ENCODE measurements at places on chromosomes 5 and 9. TPM values are rescaled to one million over a fixed set of nuclear protein-coding genes. Genes with fewer than 3 reads are reported as not detected.

- peak overlapping the region; percentile 77 for H3K27ac ChIP-seq
- H3K4me1 ChIP-seq = peaks cover 10% of the 10 kb centered on the region
- DNase-seq = no peak
- H3K4me3 ChIP-seq = no peak overlapping the region
- H3K27me3 ChIP-seq = no peaks in the 10 kb centered on the region
- H3K36me3 ChIP-seq = peaks cover 4% of the 10 kb centered on the region
These were observed 25.1 kb downstream of the EXD3 start for GRCh38 chr9:137397675-137398423.

DNA sequence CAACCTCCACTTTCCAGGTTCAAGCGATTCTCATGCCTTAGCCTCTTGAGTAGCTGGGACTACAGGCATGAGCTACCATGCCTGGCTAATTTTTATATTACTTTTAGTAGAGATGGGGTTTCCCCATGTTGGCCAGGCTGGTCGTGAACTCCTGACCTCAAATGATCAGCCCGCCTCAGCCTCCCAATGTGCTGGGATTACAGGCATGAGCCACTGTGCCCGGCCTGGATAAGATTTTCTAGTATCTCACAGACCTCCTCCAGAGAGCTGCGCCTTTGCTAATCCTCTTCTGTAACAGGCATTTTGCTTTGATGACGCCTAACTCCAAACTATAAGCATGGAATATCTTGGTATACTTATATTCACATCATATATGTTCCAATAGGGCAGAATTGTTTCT, 99.4 kb downstream of the FSTL4 start:
- H3K4me1 ChIP-seq = peaks cover 6% of the 10 kb centered on the region
- peaks cover 28% of the 10 kb centered on the region for H3K27me3 ChIP-seq
- H3K27ac ChIP-seq = no peak overlapping the region
- peaks cover 5% of the 10 kb centered on the region for H3K36me3 ChIP-seq
- no peak overlapping the region for H3K4me3 ChIP-seq
- no peak for DNase-seq

The NRARP gene
- total RNA-seq = 0.91 TPM

GRCh38 chr5:167899490-167900070, 391.9 kb upstream of the WWC1 start:
- DNase-seq = no peak
- H3K36me3 ChIP-seq = no peaks in the 10 kb centered on the region
- H3K27me3 ChIP-seq = peaks cover 1% of the 10 kb centered on the region
- no peak overlapping the region for H3K27ac ChIP-seq

DNA sequence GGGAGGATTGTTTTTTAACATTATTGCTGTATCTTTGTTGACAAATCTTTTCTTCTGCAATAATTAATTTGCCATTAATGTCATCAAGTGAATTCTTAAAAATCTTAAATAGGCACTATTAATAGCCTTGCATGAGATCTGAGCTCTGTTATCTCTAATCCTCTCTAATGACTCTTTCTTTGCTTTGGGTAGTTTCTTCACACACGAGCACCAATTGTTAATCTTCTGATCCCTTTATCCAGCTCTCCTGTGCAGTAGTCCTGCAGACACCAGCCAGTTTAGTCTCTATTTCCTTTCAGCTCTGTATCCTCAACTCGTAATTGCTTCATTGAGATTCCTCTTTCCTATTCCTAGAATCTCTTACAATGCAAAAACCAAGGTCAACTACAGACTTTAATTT, 8.1 kb downstream of the SPINK14 start:
- no peak for DNase-seq
- H3K27me3 ChIP-seq = peaks cover 35% of the 10 kb centered on the region
- no peak overlapping the region for H3K4me3 ChIP-seq
- no peak overlapping the region for H3K27ac ChIP-seq
- no peaks in the 10 kb centered on the region for H3K36me3 ChIP-seq

The RLN2 gene
- 1.8 TPM for total RNA-seq

The NR2F1-AS1 gene
- total RNA-seq = not detected

GRCh38 chr9:134390537-134390936, 64.3 kb downstream of the RXRA start:
- H3K27me3 ChIP-seq = no peaks in the 10 kb centered on the region
- DNase-seq = peak; percentile 70
- peak overlapping the region; percentile 85 for H3K4me3 ChIP-seq

GRCh38 chr9:121050128-121050988, at the start of gene C5:
Gene C5, minus strand, starts transcription at chr9:121050275. Its CDS starts 29 bp downstream, at chr9:121050246.
- no peak within 1 kb of the TSS for H3K27ac ChIP-seq
- H3K27me3 ChIP-seq = no peaks in the 10 kb centered on the region

The ZFP2 gene
- total RNA-seq = 0.52 TPM

DNA sequence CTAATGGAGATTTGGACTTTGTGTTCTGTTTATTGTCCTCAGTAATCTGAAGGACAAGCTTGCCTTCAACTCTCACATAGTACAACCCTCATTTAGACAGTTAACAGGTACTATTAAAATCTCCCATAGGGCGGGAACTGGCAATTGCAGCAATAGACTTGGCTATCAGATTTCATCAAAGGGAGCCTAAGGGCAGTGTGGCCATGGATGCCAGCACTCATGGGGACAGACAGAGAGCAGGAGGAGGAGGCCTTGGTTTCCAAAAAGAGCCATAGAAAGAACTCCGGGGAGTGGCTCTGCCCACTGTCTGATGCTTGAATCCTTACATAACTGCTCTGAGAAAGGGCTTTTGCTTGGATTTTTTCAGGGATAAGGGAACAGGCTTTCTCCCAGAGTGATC, 6.8 kb downstream of the SLC36A1 start:
- no peak overlapping the region for H3K4me3 ChIP-seq
- no peaks in the 10 kb centered on the region for H3K27me3 ChIP-seq
- H3K36me3 ChIP-seq = no peaks in the 10 kb centered on the region
- H3K27ac ChIP-seq = no peak overlapping the region

GRCh38 chr5:69364414-69364813, 4.9 kb downstream of the AK6 start:
- peaks cover 6% of the 10 kb centered on the region for H3K36me3 ChIP-seq
- no peaks in the 10 kb centered on the region for H3K27me3 ChIP-seq
- peak overlapping the region; percentile 83 for H3K27ac ChIP-seq
- no peak for DNase-seq
- H3K4me3 ChIP-seq = no peak overlapping the region
- H3K4me1 ChIP-seq = peaks cover 28% of the 10 kb centered on the region

The DRD1 gene
- not detected for total RNA-seq

The PCDHGA11 gene
- not detected for total RNA-seq

GRCh38 chr9:96874947-96875460, 20.7 kb upstream of the ZNF782 start:
- peak overlapping the region; percentile 89 for H3K27ac ChIP-seq
- H3K4me3 ChIP-seq = peak overlapping the region; percentile 90
- peaks cover 43% of the 10 kb centered on the region for H3K27me3 ChIP-seq

DNA sequence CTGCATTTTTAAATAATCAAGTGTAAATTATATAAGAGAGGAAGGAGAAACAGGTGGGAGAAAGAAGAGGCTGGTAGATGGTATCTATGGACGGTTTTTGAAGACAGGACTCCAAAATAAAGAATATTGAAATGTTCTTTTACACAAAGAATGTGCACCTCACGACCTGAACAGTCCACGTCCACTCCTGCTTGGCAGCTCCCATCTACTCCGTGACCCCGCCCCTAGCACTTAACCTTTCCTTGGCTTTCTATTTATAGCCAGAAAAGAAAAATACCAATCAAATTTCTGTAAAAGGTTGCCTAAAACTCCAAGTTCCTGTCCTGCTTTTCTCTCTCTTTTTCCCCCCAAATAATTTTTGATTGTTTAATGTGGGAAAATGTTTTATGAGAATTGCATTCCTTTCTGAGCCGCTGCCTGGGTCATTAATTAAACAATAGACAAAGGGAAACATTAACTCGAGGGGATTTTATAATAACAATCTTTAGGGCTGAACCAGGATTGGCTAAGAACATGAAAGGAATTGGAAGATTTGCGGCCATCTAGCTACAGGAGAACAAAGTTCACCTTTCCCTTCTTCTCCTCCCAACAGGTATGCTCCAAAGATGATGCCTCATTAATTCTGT, 173.6 kb upstream of the MAP3K1 start:
- H3K36me3 ChIP-seq = no peaks in the 10 kb centered on the region
- peak overlapping the region; percentile 99 for H3K27ac ChIP-seq
- no peaks in the 10 kb centered on the region for H3K27me3 ChIP-seq
- H3K4me1 ChIP-seq = peaks cover 51% of the 10 kb centered on the region
- no peak overlapping the region for H3K4me3 ChIP-seq

- no peaks in the 10 kb centered on the region for H3K27me3 ChIP-seq
- no peak overlapping the region for H3K27ac ChIP-seq
- no peaks in the 10 kb centered on the region for H3K4me1 ChIP-seq
- no peak overlapping the region for H3K4me3 ChIP-seq
- no peak for DNase-seq
These were observed 46.8 kb upstream of the NRARP start for GRCh38 chr9:137348769-137349470.

GRCh38 chr5:139514486-139514856, 31.9 kb upstream of the STING1 start:
- H3K4me3 ChIP-seq = no peak overlapping the region
- H3K36me3 ChIP-seq = peaks cover 2% of the 10 kb centered on the region
- H3K4me1 ChIP-seq = peaks cover 43% of the 10 kb centered on the region
- no peak overlapping the region for H3K27ac ChIP-seq

DNA sequence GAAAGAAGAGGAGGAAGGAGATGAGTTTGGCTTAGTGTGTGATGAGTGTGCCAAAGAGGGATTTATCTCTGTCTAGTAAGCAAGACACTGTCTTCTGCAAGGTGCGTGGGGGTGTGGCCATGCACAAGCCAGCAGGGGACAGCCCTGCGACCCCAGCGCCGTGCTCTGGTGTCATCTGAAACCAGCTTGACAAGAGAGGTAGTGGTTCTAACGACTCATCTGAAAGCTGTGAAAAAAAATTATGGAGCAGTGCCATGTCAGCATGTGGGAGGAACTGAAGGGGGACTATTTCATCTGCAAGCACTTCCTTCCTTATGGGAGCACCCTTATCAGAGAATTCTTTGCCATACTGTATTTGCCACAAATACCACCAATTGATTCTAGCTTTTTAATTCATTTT, 398.6 kb downstream of the PSAT1 start:
- H3K27ac ChIP-seq = no peak overlapping the region
- H3K4me1 ChIP-seq = no peaks in the 10 kb centered on the region
- no peak for DNase-seq
- H3K36me3 ChIP-seq = no peaks in the 10 kb centered on the region
- no peaks in the 10 kb centered on the region for H3K27me3 ChIP-seq
- no peak overlapping the region for H3K4me3 ChIP-seq

The STRBP gene
- total RNA-seq = 15.4 TPM

The GALNT12 gene
- total RNA-seq = 11.3 TPM

DNA sequence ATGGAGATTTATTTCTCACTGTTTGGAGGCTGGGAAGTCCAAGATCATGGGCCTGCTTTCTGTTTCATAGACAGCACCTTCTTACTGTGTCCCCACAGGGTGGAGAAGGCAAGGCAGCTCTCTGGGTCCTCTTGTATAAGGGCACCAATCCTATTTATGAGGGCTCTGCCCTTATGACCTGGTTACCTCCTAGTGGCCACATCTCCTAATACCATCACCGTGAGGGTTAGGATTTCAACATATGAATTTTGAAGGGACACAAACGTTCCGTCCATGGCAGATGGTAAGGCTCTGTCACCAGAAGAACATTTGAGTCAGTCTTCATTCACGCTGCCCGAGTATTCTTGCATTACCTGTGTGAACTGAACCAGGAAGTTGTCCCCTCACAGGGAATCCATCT, 48.4 kb downstream of the ANKRD33B start:
- H3K36me3 ChIP-seq = peaks cover 2% of the 10 kb centered on the region
- no peak overlapping the region for H3K27ac ChIP-seq
- H3K27me3 ChIP-seq = no peaks in the 10 kb centered on the region
- peaks cover 7% of the 10 kb centered on the region for H3K4me1 ChIP-seq
- H3K4me3 ChIP-seq = no peak overlapping the region

- DNase-seq = no peak
- no peaks in the 10 kb centered on the region for H3K36me3 ChIP-seq
- no peak overlapping the region for H3K27ac ChIP-seq
- H3K27me3 ChIP-seq = no peaks in the 10 kb centered on the region
- H3K4me1 ChIP-seq = no peaks in the 10 kb centered on the region
These were observed 825.0 kb downstream of the TLR4 start for GRCh38 chr9:118529210-118529609.

GRCh38 chr5:80048084-80048780, 13.1 kb downstream of the THBS4 start:
- DNase-seq = no peak
- peaks cover 46% of the 10 kb centered on the region for H3K27me3 ChIP-seq
- H3K27ac ChIP-seq = no peak overlapping the region
- no peaks in the 10 kb centered on the region for H3K4me1 ChIP-seq
- peaks cover 3% of the 10 kb centered on the region for H3K36me3 ChIP-seq
- no peak overlapping the region for H3K4me3 ChIP-seq

DNA sequence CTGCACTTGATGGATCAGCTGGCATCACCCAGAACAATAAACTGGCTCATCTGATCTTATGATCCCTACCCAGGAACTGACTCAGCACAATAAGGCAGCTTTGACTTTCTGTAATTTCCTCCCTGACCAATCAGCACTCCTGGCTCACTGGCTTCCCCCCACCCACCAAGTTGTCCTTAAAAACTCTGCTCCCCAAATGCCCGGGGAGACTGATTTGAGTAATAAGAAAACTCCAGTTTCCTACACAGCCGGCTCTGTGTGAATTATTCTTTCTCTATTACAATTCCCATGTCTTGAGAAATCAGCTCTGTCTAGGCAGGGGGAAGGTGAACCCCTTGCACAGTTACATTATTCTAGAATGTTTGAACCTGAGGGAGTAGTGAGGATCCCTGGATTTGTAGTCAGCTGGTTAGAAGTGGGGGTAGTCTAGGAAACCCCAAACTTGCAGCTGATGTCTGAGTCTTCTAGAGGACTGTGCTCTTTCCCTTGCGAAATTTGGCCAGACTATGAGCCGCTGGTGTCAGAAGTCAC, 111.7 kb upstream of the NEK6 start:
- H3K27me3 ChIP-seq = no peaks in the 10 kb centered on the region
- no peaks in the 10 kb centered on the region for H3K4me1 ChIP-seq
- no peak overlapping the region for H3K27ac ChIP-seq
- no peaks in the 10 kb centered on the region for H3K36me3 ChIP-seq
- no peak for DNase-seq

The LHX3 gene
- total RNA-seq = 0.18 TPM

DNA sequence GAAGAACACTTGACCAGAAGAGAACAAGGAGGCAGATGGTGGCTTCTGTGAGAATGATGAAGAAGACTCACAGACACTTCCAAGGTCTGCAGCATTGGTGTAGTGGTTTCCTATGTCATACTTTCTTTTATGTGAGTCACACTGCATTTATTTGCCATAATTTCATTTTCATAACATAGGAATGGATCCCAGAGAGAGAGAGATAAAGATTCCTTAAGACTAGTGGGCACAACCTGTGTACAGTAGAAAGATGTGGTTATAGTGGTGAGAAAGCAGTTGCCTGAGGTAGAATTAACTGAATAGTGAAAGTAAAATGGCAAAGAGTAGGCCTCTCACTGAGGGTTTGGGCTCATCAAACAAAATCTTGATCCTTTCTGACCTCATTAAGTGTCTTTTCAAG, 7.6 kb upstream of the CCDC152 start:
- H3K27ac ChIP-seq = peak overlapping the region; percentile 19
- H3K4me1 ChIP-seq = peaks cover 17% of the 10 kb centered on the region
- peaks cover 2% of the 10 kb centered on the region for H3K36me3 ChIP-seq
- H3K27me3 ChIP-seq = no peaks in the 10 kb centered on the region
- no peak overlapping the region for H3K4me3 ChIP-seq
- no peak for DNase-seq

- peaks cover 2% of the 10 kb centered on the region for H3K36me3 ChIP-seq
- no peaks in the 10 kb centered on the region for H3K4me1 ChIP-seq
- no peak overlapping the region for H3K27ac ChIP-seq
- no peak for DNase-seq
- H3K27me3 ChIP-seq = peaks cover 18% of the 10 kb centered on the region
These were observed 4.7 kb upstream of the CCL28 start for GRCh38 chr5:43416803-43417394.

Measured in T-helper 17 cell (primary cell).